ENCODE measurements at places on chromosomes 12 and 14.

GRCh38 chr14:96082420-96083300, 43.5 kb downstream of the C14orf132 start:
- DNase-seq, result no peak

DNA sequence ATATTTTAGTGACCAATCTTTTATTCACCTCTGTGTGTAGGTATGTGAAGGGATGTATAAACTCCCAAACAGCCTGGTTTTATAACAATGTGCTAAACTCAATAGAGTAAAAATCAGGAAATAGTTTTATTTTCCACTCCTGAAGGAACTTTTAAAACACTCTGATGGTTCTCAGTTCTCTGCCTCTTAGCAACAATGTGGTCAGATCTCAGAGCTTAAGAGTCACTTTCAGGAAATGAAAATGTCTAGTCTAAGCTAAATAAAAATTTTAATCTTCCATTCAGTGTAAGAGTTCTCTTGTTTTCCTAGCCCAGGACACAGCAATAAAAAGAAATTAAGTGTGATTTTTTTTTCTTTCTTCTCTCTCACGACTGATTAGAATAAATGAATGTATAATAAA, 718.0 kb downstream of the C12orf50 start:
- DNase-seq, result no peak

DNA sequence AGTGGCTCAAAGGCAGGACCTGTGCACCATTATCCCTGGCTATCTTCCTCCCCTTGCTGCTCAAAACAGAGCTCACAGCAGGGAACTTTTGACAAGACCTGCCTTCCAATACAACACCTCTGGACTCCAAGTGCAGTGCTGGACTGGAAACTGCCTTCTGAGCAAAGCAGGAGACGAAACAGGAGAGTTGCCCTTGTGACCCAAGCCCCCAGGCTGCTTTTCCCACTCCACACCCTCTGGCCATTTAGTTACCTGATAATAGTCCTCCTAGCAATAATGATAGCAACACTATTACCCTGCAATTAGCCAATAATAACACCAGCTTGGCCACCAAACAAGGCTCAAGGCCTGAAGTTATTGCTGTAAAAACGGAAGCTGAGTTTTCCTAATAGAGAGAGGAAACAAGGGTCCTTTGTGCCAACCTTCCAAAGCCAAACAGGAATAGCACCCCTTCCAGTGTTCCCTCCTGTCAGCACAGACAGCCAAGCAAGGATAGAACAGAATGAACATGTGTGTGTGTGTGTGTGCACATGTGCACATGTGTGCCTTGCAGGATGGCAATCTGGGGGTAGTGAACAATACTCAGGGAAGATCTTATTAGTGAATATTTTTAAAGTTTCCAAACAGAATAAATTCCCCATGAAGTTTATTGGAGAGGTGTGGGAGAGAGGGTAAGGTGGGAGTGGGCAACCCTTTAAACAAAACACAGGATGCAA, 9.2 kb upstream of the KRT73 start:
- no peak for DNase-seq

- DNase-seq, result no peak
These were observed 347.4 kb upstream of the PRICKLE1 start for GRCh38 chr12:42936991-42937390.

DNA sequence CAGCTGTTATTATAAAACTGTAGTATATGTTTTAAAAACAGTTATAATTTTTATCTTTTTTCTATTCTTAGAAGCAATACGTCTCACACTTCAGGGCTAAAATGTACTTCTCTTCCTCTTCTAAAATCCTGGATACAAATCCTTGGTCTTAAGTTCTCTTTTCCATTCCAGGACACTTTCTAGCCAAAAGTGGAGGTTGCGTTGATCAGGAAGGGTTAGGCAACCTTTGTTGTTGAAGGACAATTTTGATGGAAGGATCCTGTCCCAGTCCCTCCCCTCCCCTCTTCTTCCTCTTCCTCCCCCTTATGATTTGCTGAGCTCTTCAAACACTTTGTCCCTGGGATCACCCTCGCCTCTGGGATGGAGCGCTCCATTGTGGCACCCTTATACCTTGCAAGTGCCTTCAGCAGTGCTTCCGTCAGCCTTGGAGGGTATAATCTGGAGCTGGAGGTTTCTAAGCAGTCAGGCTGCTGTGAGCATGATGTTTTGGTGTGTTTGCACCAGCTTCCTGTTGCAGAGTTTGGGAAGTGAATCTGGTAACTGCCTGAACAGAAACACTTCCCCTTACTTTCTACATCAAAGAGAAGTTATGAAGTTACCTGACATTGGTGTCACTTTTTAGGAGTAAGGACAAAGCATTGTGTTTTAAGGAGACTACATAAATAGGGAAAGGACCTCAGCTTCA, 87.4 kb upstream of the SLC38A2 start:
- peak; percentile 60 for DNase-seq

- DNase-seq, result no peak
These were observed 13.9 kb downstream of the ASPG start for GRCh38 chr14:104099096-104100041.

DNA sequence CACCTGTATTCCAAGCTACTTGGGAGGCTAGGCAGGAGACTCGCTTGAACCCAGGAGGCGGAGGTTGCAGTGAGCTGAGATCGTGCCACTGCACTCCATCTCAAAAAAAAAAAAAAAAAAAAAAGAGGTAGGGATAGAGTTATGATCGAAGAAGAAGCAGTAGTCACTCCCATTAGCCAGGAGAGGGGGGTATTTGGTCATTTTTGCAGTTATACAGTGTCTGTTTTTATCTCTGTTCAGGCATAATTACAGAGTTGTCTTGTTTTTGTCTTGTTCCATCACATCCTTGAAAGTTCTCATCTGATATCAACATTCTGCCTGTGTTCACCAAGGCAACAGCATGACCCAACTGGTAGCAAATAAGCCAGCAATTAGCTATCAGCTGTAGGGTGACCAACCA, 98.5 kb upstream of the TMPO start:
- DNase-seq, result no peak

GRCh38 chr14:105529319-105529568, 2.9 kb downstream of the TMEM121 start:
- DNase-seq, result peak; percentile 22

DNA sequence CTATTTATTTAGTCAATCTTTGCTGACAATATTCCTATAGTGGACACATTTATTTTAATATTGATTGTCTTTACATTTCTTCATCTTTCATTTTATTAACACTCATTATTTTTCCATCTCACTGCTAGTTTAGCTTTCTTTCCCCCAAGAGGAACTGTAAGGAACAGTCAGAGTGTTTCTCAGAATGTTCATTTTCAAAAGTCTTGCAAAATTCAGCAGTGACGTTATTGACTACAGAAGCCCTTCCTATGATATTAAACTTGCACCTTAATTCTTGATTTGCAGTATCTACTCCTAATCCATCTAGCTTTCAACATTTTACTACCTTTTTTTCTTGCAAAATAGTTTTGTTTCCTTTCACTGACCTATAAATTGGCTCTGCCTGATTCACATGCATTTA, 13.0 kb downstream of the CLEC2B start:
- no peak for DNase-seq

DNA sequence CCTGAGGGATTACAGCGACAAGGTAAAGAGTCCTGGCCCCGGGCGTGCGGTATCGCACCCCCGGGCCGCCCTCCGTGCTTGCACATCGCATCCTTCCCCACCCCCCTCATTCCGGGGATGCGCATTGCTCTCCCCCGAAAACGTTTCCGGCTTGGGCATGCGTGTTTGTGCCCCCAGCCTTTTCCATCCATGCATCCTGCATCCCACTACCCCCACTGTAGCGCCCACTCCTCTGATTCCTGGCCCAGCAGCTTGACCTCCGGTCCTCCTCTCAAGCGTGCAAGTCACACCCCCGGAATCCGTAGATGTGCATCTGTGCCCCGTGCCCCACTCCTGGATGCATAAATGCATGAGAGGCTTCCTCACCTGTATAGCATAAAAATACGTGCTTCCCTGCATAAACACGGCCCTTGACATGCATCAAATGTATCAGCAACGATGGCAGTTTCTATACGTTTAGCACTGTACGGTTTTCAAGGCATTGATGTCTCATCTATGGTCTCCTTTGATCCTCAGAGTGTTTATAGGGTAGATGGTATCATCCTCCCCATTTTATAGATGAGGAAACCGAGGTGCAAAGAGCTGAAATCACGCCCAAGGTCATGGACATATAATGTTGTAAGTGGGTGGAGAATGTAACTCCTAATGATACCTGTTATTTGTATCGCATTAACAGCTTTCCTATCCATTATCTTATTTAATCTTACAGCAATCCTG, 484 bp downstream of the RIC8B start:
- no peak for DNase-seq

GRCh38 chr14:97625477-97625876, 828.3 kb downstream of the VRK1 start:
- DNase-seq, result no peak

- no peak for DNase-seq
These were observed 425.2 kb downstream of the RPS29 start for GRCh38 chr14:49160983-49161382.

DNA sequence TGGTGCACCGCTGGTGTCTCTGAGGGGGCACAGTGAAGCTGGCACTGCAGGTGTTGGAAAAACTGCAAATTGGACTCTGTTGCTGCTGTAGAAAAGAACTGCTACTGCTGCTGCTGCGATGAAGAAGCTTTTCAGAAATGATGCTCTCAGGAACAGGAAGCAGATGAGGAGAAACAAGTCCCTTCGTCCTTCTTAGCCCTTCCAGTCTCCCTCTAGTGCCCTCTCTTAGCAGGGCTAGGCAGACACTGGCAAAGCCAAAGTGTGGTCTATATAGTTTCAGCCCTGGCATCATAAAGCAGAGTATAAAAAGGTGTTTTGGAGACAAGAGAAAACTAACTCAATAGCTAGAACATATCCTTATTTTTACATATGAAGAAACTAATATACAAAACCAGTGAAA, 174.5 kb downstream of the MYRFL start:
- DNase-seq, result no peak

- peak; percentile 53 for DNase-seq
These were observed 519 bp downstream of the MORN3 start for GRCh38 chr12:121668750-121669520.

GRCh38 chr14:61064210-61064609, 83.2 kb downstream of the SLC38A6 start:
- no peak for DNase-seq

DNA sequence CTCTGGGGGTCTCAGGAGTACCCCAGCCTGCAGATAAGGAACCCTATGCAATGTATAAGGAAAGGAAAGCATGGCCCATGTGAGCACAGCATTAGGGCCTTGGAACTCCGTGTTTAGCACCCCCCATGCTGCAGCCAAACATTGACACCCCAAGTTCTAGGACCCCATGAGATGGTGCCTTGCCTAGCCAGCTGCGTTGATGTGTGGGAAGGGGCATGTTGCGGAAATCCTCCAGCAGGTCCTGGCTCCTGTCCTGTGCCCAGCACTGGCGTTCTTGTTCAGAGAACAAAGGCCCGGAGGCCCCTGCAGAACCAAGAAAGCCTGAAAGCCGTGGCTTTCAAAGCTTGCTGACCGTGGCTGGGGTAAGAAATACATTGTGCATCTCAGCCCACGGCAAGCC, 99.4 kb upstream of the DIO3 start:
- no peak for DNase-seq

- DNase-seq, result no peak
These were observed at the start of gene DHH for GRCh38 chr12:49094160-49094974. TSS of gene DHH (minus strand) at chr12:49094801. CDS start at chr12:49094512, 289 bp downstream.

- DNase-seq, result no peak
These were observed 151.5 kb downstream of the ATXN7L3B start for GRCh38 chr12:74689071-74689655.

GRCh38 chr12:54208591-54208990, 19.8 kb upstream of the SMUG1 start:
- DNase-seq, result no peak

DNA sequence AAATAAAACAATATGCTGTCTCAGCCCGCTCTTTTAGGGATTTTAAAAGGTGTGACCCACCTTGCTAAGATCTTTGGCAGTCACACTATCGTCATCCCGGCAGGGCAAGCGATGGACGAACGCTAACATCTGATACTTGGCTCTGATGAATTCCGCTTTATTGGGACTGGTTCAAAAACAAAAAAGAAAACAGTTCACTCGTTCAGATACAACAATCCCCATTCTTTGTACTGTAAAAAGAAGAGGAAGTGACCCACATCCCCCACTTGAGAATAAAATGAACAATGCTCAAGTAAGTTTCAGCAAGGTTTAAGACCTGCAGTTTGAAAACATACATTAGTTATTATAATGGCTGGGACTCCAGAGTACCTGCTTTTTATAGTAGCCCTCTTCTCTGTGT, 7.3 kb downstream of the GIT2 start:
- no peak for DNase-seq

DNA sequence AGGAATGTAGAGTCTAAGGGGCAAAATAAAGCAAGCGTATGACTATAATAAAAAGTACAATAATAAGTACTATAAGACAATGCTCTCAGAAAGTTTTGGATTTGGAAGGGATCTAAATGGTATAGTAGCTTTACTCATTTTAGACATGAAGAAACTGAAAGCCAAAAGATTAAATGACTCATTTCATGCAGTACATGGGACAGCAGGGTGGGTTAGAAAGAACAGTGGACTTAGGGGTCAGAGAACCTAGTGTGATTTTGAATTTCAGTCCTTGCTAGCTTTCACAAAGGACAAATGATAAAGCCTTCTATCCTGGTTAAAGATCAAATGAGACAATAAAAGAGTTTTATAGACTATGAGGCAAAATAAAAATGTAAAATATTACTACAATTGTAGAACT, 6.8 kb upstream of the LEMD3 start:
- DNase-seq, result no peak

- no peak for DNase-seq
These were observed 47.8 kb downstream of the EID3 start for GRCh38 chr12:104351057-104351983.

DNA sequence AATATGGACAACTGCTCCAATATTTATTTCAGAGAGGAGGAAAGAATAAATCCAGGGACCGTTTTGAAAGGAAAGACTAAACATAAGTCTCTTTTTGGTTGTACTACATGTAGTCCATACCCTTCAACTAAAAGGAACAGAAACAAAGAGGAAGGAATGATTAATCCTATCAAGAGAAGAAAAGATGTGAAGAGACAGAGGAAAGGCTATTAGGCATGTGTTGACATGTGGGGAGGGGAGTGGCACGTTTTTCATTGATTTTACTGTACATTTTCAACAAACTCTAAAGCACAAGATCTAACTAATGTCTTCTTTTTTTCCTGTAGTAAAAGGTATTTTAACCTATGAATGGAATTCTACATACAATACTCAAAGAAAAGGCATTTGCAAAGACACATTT, 85.6 kb downstream of the NAV3 start:
- no peak for DNase-seq

DNA sequence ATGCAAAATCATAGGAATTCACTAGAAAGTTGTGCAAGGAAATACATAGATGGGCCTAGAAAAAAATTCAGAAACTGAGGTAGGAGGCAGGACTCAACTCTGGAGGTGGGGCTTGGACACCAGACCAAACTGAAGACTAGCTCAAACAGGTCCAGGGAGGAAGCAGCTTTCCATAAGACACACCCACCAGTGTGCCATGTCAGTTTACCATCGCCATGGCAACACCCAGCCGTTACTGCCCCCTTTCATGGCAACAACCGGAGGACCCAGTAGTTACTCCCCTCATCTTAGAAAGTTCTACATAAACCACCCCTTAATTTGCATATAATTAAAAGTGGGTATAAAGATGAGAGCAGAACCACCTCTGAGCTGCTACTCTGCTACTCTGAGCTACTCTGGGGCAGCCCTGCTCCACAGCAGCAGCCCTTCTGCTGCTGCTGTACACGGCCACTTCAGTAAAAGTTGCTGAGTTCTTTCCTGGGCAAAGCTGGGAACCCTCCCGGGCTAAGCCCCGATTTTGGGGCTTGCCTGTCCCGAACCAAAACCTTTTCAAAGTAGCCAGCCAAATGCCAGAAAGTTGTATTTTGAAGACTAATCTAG, 30.8 kb upstream of the NINJ2 start:
- no peak for DNase-seq
